ENCODE measurements at places on chromosomes 1 and 21.

GRCh38 chr21:14687268-14687625, 141.1 kb upstream of the SAMSN1 start:
- DNase-seq = no peak

DNA sequence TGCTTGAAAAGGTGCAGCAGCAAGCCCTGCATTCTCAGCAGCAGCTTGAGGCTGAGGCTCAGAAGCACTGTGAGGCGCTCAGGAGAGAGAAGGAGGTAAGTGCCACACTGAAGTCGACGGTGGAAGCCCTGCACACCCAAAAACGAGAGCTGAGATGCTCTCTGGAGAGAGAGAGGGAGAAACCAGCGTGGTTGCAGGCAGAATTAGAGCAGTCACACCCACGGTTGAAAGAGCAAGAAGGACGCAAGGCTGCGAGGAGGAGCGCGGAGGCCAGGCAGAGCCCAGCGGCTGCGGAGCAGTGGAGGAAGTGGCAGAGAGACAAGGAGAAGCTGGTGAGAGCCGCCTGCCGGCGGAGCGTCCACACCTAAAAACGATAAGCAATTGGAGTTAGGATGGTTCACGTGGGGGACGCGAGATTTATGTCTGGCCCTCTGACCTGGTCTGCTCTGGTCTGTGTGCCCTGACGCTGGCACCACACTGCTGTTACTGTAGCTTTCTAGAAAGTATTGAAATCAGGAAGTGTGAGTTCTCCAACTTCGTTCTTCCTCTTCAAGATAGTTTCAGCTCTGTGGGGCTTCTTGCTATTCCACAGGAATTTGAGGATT, 26.7 kb upstream of the DIP2A start:
- DNase-seq = no peak

GRCh38 chr1:177817937-177818875, 151.7 kb downstream of the SEC16B start:
- no peak for DNase-seq

GRCh38 chr1:203521812-203522211, 27.9 kb downstream of the OPTC start:
- no peak for DNase-seq

- DNase-seq = no peak
These were observed 106.5 kb downstream of the UCHL5 start for GRCh38 chr1:192952646-192953045.

- DNase-seq = no peak
These were observed 107.1 kb downstream of the BCAR3 start for GRCh38 chr1:93574511-93574910.

GRCh38 chr1:40042341-40042740, 1.8 kb downstream of the CAP1 start:
- no peak for DNase-seq

- DNase-seq = no peak
These were observed 11.7 kb downstream of the SOD1 start for GRCh38 chr21:31671146-31671716.

DNA sequence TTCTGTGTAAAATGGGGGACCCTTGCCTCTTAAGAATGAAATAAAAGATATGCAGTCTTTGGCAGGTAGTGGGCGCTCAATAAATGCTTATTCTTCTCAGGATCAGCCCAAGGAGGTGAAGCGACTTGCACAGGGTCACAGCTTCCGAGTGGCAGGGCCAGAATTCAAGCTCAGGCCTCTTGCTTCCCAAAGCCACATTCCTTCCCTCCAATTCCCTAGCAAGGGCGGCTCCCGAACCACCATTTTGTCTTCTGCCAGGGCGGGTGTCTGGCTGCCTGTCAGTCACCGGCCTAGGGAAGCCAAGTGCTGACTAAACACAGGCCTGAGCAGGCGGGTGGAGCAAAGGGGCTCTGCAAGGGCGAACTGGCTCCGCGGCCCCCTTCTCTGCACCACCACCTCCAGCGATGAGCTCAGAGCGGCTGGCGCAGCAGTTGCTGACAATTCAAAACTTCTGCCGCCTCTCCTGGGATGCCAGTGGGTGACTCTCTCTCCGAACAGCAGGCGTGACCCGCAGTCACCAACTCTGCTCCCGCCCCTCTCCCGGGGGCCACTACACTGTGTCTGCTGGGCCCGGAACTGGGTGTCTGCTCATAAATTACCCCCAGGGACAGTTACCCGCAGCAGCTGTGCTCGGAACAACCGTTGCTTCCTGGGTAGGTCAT, 10.8 kb downstream of the GPR3 start:
- no peak for DNase-seq

DNA sequence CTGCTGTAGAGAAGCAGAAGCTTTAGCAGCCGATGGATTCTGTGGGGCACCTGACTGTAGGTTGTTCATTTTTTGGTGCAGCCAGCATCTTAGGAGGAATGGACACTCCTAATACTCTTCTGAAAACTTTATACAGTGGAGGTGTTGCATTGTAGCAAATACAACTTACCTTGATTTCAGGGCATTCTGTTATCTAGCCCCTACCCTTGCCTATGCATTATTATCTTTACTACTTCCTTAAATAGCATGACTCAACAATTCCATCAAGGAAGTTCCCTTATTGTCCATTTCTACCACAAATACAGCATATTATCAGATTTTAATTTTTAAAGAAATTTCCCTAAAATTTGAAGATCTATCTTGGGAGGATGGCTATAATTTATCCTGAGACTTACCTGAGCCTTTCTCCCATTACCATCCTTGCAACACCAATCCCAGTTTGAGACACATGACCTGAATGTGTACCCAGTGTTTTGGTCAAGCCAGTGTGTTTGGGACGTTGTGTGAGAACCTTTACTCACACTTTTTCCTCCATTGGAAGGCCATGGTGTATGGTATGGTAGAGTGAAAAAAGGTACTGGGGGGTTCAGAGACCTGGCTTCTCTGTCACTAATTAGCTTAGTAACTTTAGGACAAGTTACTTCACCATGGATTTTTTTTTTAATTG, 9.2 kb downstream of the POU2F1 start:
- no peak for DNase-seq

- no peak for DNase-seq
These were observed 885.7 kb downstream of the PLA2G4A start for GRCh38 chr1:187714470-187714869.

GRCh38 chr1:46558141-46558963, 6.9 kb upstream of the KNCN start:
- DNase-seq = no peak

DNA sequence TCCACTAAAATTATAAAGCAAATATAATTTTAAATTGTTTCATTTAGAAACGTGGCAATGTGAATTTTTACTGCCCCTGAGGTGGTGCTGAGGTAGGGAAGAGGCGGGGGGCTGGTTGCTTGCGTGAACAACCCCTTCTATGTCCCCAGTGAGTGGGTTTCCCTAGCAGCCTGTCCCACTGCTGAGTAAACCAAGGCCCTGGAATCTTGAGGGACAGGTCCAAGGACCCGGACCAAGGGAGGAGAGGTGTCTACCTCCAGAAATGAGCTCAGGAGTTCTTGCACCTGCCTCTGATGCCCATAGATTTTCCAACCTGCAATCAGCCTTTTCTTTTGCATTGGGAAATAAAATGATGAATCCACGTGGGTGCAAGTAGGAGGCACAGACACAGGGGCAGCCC, 649 bp upstream of the LDLRAD1 start:
- no peak for DNase-seq

- DNase-seq = no peak
These were observed 311.9 kb downstream of the PCP4 start for GRCh38 chr21:40179166-40179565.

GRCh38 chr21:45788637-45789506, 145.3 kb downstream of the PCBP3 start:
- DNase-seq = no peak

GRCh38 chr1:168373869-168374268, 93.2 kb downstream of the TBX19 start:
- no peak for DNase-seq

DNA sequence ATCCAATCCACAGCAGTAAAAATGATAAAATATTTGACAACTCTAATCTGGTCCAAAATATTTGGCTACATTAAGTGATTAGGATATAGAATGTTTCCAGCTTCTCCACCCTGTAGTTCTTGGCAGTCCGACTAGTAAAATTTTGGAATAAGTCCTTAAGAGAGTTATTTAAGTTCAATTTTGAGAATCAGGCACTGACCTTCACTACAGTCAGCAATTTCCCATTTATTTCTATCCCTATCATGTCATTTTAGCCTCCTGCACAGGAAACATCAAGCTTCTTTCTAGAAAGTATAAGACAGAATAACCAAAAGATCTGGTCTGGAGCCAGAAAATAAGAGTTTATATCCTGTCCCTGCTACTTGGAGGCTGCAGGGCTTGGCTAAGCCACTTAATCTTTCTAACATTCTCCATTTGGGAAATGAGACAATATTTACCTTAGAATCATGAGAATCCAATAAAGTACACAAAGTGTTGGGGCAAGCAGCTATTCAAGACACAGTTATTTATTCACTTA, 162.2 kb downstream of the DPYD start:
- no peak for DNase-seq

Measured in cerebellar nuclear complex (tissue), 1 donor.